Naive thymus-derived CD4-positive, alpha-beta T cell (primary cell): ENCODE measurements at places on chromosomes 3 and 15. TPM values are rescaled to one million over a fixed set of nuclear protein-coding genes. Genes with fewer than 3 reads are reported as not detected.

Gene GOLGA8H
- 0.19 TPM for total RNA-seq

Gene COLQ
- total RNA-seq, result 3.7 TPM

Gene CYP19A1
- total RNA-seq, result not detected

Gene KLHDC8B
- 1.4 and 1.5 TPM in 2 replicates for total RNA-seq

Gene ITIH1
- not detected in 2 replicates for total RNA-seq

Gene TM4SF4
- not detected for total RNA-seq

Gene SLC15A2
- total RNA-seq, result 5.5 TPM

Gene FOXL2
- not detected for total RNA-seq

Gene TRPM1
- not detected in 2 replicates for total RNA-seq

Gene CSPG5
- 0.41 and 0.64 TPM in 2 replicates for total RNA-seq

Gene TM6SF1
- total RNA-seq, result 0.41 TPM

Gene BCHE
- total RNA-seq, result not detected

Gene ZFAND6
- total RNA-seq, result 113 TPM

Gene OTOL1
- not detected for total RNA-seq

Gene NPAP1
- total RNA-seq, result not detected in 2 replicates

Gene ILDR1
- total RNA-seq, result not detected
